ENCODE measurements at places on chromosomes 16 and 17. TPM values are rescaled to one million over a fixed set of nuclear protein-coding genes. Genes with fewer than 3 reads are reported as not detected.

NTN3 gene
- polyA plus RNA-seq = not detected

OR2C1 gene
- 1.1 TPM for polyA plus RNA-seq

OR1F1 gene
- not detected for polyA plus RNA-seq

PERCC1 gene
- polyA plus RNA-seq = not detected

STX1B gene
- not detected for polyA plus RNA-seq

HSD11B2 gene
- not detected for polyA plus RNA-seq

GRCh38 chr17:17790637-17791464 is 45.9 kb downstream of the SREBF1 start:
- no peaks in the 10 kb centered on the region for H3K27me3 ChIP-seq
- no peak overlapping the region for H3K4me3 ChIP-seq
- peaks cover 54% of the 10 kb centered on the region for H3K4me1 ChIP-seq
- H3K36me3 ChIP-seq = no peaks in the 10 kb centered on the region
- DNase-seq = no peak
- no peak overlapping the region for H3K27ac ChIP-seq

GRCh38 chr16:78641433-78641832 is 542.0 kb downstream of the WWOX start:
- H3K27ac ChIP-seq = no peak overlapping the region
- peaks cover 14% of the 10 kb centered on the region for H3K36me3 ChIP-seq
- peaks cover 9% of the 10 kb centered on the region for H3K4me1 ChIP-seq
- DNase-seq = no peak
- H3K27me3 ChIP-seq = peaks cover 32% of the 10 kb centered on the region

GRCh38 chr17:33459078-33459940 is 166.2 kb upstream of the ASIC2 start:
- no peak overlapping the region for H3K27ac ChIP-seq
- DNase-seq = no peak
- peaks cover 22% of the 10 kb centered on the region for H3K27me3 ChIP-seq
- H3K4me1 ChIP-seq = no peaks in the 10 kb centered on the region

GRCh38 chr16:57944970-57945739 is 25.8 kb downstream of the CNGB1 start:
- no peak for DNase-seq
- H3K36me3 ChIP-seq = no peaks in the 10 kb centered on the region
- H3K27me3 ChIP-seq = peaks cover 21% of the 10 kb centered on the region
- no peak overlapping the region for H3K27ac ChIP-seq

- DNase-seq = no peak
- peaks cover 5% of the 10 kb centered on the region for H3K4me1 ChIP-seq
- H3K4me3 ChIP-seq = no peak overlapping the region
- H3K27me3 ChIP-seq = peaks cover 24% of the 10 kb centered on the region
- peak overlapping the region; percentile 2 for H3K27ac ChIP-seq
Measured at GRCh38 chr17:10613775-10614513, 43.2 kb downstream of the MYH3 start.

DNA sequence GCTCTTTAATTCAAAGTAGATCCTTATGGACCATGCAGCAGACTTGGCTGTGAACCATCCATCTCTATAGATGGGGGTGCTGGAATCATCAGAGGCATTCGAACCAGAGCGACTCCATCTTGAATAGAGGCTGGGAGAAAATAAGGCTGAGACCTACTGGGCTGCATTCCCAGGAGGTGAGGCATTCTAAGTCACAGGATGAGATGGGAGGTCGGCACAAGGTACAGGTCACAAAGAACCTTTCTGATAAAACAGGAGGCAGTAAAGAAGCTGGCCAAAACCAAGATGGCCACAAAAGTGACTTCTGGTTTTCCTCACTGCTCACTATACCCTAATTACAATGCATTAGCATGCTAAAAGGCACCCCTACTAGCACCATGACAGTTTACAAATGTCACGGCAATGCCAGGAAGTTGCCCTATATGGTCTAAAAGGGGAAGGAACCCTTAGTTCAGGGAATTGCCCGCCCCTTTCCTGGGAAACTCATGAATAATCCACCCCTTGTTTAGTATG is 89.2 kb upstream of the BRD7 start:
- peaks cover 16% of the 10 kb centered on the region for H3K27me3 ChIP-seq
- no peaks in the 10 kb centered on the region for H3K4me1 ChIP-seq
- H3K4me3 ChIP-seq = no peak overlapping the region
- H3K27ac ChIP-seq = no peak overlapping the region

GRCh38 chr17:17044846-17045561 is 2.7 kb downstream of the MPRIP start:
- peaks cover 65% of the 10 kb centered on the region for H3K4me1 ChIP-seq
- peak overlapping the region; percentile 95 for H3K4me3 ChIP-seq
- peak; percentile 66 for DNase-seq
- H3K36me3 ChIP-seq = no peaks in the 10 kb centered on the region
- peak overlapping the region; percentile 83 for H3K27ac ChIP-seq
- H3K27me3 ChIP-seq = no peaks in the 10 kb centered on the region

- peaks cover 74% of the 10 kb centered on the region for H3K27me3 ChIP-seq
- peaks cover 13% of the 10 kb centered on the region for H3K4me1 ChIP-seq
- no peak for DNase-seq
- H3K36me3 ChIP-seq = no peaks in the 10 kb centered on the region
- H3K4me3 ChIP-seq = peak overlapping the region; percentile 9
Measured at GRCh38 chr16:73064212-73064993, 16.5 kb upstream of the ZFHX3 start.

- H3K4me3 ChIP-seq = no peak overlapping the region
- no peak for DNase-seq
- no peak overlapping the region for H3K27ac ChIP-seq
- H3K27me3 ChIP-seq = no peaks in the 10 kb centered on the region
- peaks cover 5% of the 10 kb centered on the region for H3K4me1 ChIP-seq
Measured at GRCh38 chr16:72404299-72404698, 232.3 kb upstream of the PMFBP1 start.

DNA sequence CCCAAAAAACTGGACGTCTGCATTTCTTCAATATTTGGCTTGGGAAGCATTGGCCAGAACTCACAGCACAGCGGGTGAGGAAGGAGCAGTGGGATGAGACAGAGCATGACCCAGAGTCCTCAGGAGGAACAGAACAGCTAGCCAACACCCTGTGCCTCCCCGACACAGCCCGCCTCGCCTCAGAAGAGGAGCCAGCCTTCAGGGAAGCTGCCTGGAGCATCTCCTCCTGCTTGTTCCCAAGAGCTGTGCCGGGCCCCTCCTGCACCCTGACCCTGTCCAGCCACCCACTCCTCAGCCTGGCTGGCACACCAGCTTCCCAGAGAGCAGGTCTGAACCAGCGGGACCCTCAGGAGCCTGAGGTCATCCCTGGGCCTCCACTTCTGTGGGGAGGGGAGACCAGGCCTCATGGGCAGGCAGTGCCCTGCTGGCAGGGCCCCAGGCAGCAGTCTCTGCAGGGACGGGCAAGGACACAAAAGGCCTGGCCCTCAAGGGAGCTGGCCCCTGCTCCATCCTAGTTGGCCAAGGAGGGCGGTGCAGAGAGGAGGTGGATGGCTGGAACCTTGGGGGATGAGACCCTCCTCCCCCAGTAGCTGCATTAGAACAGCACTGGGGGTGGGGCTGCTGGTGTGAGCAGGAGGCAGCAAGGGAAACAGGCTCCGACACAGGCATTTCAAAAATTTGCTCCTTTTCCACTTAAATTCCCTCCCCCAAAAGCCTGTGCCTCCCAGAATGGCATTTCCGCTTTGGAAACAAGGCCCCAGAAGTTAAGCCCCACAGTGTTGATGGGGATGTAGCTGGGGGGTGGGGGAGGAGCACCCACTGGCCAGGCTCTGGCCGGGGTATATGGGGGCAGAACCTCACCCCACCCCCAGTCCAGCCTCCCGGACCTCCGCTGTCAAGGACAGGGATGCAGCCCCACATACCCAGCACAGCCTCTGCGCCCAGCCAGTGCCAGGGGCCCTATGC is 1.8 kb upstream of the BCAR1 start:
- no peak overlapping the region for H3K4me3 ChIP-seq
- DNase-seq = no peak
- peaks cover 90% of the 10 kb centered on the region for H3K27me3 ChIP-seq
- no peak overlapping the region for H3K27ac ChIP-seq
- H3K36me3 ChIP-seq = no peaks in the 10 kb centered on the region

DNA sequence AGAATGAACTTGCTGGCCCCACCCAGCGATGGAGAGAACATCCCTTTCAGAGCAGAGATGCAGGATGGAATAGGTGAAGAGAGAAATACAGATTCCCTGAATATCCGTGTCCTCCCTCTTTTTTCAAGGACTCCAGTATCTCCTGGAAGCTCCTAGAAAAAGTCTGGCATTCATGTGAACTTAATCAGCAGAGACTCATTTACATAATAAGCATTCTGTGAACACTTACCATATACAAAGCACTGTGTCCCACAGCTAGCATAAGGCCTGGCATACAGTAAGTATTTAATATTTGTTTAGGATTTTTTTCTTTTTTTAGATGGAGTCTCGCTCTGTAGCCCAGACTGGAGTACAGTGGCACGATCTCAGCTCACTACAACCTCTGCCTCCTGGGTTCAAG is 208.5 kb upstream of the RPL38 start:
- no peaks in the 10 kb centered on the region for H3K36me3 ChIP-seq
- DNase-seq = no peak
- H3K4me3 ChIP-seq = no peak overlapping the region

DNA sequence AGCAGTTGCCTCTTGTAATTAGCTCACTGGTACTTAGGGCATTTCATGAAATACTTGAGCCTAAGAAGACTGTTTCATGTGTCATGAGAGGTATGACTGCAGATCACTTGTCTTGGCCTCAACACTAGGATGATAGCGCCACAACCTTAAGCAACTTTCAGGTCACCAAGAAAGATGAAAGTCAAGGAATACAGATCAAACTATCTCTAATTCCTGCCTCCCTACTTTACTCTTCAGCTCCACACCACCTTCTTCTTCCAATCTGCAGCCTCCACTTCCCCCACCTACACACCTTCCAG is 28.0 kb downstream of the GNA13 start:
- H3K27ac ChIP-seq = peak overlapping the region; percentile 97
- peak overlapping the region; percentile 71 for H3K4me3 ChIP-seq
- DNase-seq = no peak
- no peaks in the 10 kb centered on the region for H3K36me3 ChIP-seq
- peaks cover 70% of the 10 kb centered on the region for H3K4me1 ChIP-seq
- no peaks in the 10 kb centered on the region for H3K27me3 ChIP-seq

All from naive B cell (primary cell).